Activated CD4-positive, alpha-beta T cell treated with anti-CD3 and anti-CD28 coated beads for 1 hour (primary cell): ENCODE measurements at places on chromosomes 4 and X.

DNA sequence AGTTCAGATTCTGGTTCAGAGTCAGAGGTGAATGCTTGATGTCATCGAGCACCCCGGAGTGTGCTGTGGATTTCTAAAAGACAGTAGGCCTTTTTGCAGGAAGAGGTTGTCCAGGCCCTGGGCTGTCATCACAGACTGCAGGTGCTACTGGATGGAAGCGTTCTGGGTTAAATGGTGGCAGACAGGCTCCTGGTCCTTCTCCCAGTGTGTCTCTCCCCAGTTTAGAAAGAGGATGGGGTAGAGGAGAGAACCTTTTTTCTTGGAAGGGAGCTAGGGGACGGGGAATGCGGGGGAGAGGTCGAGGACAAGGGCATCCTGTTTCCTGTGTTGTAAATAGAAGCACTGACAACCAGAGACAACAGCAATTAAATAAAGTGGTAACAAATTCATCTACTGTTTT is 102.3 kb upstream of the NUDT6 start:
- no peak for DNase-seq

GRCh38 chr4:133062851-133063250 is 86.2 kb upstream of the PCDH10 start:
- DNase-seq: no peak

DNA sequence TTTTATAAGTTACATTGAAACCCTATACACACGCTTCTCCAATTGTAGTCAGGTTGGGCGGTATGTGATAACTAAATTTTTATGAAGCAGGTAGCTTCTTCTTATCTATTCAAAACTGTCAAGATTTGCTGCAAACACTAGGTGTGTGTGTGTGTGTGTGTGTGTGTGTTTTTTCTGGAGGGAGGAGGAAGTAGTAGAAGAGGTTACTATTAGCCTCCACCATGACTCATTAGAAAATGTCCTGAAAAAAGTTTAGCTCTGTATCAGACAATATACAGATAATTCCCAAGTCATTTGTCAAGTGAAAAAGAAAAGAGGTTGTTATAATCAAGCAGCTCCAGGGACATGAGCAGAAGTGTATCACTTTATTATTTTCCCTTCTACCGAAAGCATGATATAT is 33.9 kb downstream of the PCDH7 start:
- no peak for DNase-seq

DNA sequence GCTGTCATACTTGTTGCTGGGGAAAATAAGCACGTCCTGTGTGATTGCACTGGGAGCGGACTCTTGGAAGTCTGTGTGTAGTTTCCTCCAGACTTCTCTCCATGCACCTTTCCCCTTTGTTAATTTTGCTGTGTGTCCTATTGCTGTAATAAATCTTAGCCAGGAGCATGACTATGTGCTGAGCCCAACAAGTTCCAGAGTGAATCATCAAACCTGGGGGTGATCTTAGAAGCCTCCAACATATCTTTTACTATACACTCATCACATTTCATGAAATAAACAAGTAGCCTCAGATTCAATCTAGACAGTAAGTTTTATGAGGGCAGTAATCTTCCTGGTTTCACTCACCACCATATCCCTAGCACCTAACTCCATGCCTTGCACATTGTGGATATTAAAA is 43.3 kb upstream of the FGF13 start:
- no peak for DNase-seq

DNA sequence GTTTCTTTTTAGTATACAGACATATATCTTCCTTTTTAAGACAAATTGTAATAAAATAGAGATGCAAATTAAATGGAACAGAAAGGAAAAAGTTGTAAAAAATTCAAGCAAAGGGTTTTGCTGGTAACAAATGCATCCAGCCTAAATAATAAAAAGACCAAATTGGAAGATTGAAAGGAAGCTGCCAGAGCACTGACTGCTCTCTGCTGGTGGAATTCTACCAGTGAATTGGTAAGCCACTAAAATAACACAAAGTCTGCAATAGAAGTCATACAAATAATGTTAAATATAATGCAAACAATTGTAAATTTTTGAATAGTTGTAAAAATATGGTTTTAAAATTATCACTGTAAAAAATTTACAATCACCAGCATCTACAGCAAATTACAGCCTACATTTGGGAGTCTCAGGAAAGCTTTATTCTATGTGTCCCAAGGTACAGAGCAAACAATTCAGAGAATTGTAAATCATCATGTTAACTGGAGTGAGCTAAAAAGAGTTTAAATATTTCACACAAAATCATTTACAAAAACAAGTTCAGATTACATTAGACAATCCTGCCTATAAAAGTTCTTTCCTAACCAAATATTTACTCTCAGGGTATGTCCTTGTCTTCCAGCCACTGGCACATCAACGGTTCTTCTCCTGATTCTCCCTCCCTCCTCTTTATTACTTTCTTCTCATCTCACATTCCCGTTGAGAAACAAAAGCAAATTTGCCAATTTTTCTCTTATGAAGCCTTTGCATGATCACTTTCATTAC is 1322.5 kb downstream of the PCDH7 start:
- DNase-seq: no peak

GRCh38 chrX:17616936-17617335 is 120.4 kb upstream of the SCML1 start:
- DNase-seq: no peak

DNA sequence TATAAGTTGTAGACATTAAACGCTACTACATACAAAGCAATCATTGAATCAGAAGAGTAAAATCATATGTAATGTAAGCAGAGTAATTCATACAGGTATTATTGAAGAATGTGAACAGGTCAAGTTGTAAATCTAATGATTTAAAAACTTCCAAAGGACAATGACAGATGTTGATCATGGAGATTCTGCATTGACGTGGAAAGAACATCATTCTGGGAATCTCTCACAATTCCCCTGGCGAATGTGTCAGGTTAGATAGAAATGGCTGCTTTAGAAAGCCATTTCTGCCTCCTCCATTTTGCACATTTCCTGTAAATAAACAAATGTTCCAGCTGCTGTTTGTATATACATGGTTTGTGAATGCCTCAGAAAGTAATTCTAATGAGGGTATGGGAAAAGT is 719.4 kb downstream of the ADGRL3 start:
- DNase-seq: no peak

DNA sequence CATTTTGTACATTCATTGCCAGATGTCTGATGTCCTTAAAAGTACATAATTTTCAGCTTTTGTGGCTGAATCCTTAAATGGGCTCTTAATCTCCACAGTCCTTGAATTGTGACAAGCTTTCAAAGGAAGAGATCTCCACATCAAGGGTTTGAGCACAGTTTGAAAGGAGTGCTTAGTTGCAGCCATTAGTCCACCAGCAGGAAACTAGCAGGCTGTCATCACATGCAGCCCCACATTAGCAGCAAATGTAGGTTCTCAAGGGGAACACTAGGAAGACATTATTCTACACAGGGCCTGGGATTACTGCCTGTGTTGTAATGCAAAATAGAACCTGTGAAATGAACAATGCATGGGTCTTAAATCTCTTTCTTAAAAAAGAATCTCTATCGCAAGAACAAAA is 173.2 kb downstream of the CBLL2 start:
- DNase-seq: no peak

DNA sequence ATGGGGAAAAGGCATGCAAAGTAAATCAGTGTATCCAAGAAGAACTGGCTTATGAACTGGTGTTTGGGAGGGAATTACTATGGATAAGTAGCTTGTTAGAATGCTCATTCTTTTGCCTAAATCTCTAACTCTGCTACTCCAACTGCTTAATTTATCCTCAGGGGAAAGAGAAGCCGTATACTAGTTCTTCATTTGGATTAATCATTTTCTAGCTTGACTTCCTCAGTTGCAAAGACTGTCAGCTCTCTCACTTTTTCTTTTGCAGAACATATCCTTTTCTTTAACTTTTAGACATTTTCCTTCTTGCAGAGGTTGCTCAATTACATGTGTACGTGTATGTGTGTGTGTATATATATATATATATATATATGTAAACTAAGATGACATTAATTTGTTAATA is 21.9 kb downstream of the GPRIN3 start:
- DNase-seq: no peak
